NCI-H69 (cell line): ENCODE measurements at places on chromosomes 16 and 17.

- DNase-seq = no peak
Measured at GRCh38 chr17:48856122-48856821, 25.4 kb downstream of the CALCOCO2 start.

DNA sequence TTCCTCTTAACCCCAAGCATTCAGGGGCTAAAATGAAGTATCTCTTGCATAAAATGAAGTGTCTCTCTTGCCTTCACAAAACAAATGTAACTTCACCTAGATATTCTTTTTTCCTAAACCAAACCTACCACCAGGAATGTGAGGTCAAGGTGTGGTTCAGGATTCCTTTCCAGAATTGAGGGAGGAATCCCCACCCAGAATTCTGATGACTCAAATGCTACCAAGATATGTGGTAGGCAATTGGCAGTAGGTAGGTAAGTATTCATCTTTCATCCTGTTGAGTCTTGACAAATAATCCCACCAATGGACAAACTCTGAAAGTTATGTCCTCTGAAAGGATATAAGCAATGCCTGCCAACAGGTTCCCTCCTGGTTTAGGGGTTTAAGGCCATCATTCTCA is 26.2 kb downstream of the TRIM16 start:
- DNase-seq = no peak

GRCh38 chr17:49373115-49373514 is 11.1 kb upstream of the ZNF652 start:
- DNase-seq = no peak

GRCh38 chr16:60727851-60728250 is 1308.4 kb downstream of the CDH8 start:
- DNase-seq = no peak

GRCh38 chr16:85615014-85615851 is 2.1 kb downstream of the GSE1 start:
- peak; percentile 81 for DNase-seq

DNA sequence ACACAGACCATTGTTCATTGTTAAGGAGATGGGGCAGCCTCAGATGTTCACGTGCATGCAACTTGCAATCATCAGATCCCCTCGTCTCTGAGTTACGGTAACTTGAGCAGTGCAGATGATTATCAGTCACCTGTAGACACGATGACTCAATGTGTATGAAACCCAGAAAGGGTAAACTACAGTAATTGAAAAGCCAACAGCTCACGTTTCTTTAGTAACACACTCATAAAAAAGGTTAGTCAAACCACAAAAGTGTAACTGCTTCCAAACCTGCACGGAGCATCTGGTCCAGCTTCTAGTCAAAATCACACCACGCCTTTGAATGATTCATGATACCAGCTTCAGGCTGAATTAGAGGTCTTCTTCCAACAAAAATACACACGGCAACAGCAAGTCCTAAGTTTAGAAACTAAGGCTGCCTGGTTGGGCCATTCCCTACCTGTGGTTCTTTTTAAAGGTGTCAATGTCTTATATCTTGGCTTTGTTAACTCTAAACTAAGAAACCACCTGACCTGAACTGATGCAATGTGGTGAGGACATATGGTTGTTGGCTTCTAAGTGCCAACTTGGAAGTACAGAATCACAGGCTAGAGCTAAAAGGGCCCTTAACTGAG is 32.3 kb downstream of the GRB7 start:
- peak; percentile 91 for DNase-seq

GRCh38 chr16:11799509-11800381 is 2.7 kb upstream of the ZC3H7A start:
- no peak for DNase-seq

DNA sequence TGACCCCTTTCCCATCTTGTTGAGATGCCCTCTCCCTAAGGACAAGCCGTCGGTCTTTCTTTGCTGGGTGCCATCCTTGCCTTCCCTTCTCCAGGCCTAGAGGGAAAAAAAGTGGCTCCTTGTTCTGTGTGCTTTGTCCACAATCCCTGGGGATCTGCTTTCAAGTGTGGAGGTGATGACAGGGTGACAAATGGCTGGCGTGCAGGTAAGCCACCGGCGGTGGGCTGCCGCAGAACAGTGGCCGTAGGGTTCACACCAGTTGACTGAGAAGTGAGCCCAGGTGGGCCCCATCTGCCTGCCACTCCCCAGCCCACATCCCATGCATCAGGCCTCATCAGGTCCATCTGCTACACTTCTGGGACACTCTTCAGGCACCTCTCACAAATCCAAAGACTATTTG is 11.4 kb upstream of the CALB2 start:
- DNase-seq = peak; percentile 12

- no peak for DNase-seq
Measured at GRCh38 chr17:4519361-4519788, 20.7 kb downstream of the SPNS2 start.

GRCh38 chr16:21991621-21992020 is 9.3 kb downstream of the PDZD9 start:
- DNase-seq = no peak

DNA sequence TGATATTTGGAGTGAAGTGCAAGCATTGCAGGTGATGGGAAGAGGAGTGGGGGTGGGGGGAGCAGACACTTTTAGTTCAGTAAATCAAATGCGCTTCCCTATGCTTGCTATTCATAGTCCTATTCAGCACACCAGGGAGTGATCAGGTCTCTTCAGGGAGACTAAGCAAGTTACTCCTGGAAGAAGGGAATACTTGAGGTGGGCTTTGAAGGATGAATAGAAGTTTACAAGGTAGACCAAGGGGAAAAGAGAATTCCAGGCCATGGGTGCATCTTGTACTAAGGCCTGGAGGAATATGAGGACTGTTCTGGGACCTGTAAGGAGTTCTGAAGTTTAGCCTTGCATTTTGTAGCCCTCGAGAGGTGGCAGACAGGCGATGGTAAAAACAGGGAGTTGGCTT is 40.1 kb upstream of the LGALS9 start:
- DNase-seq = no peak

DNA sequence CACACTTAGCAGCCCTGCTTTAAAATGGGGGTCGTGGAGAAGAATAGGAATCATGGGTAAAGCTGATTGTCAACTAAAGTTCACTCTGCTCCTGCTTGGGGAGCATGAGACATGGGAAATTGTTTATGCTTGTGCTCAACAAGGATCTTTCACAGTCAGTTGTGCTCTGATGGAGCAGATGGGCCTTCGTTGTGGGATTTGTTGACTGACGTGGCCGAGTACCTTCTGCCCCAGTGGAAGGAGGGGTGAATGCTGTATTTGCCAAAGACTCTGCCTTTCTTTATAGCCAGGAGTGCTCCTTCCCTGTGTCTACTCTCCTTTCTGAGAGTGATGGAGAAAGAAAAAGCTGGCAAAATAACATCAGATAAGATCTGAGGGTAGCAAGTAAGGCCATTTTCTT is 11.4 kb downstream of the ARSG start:
- peak; percentile 83 for DNase-seq

DNA sequence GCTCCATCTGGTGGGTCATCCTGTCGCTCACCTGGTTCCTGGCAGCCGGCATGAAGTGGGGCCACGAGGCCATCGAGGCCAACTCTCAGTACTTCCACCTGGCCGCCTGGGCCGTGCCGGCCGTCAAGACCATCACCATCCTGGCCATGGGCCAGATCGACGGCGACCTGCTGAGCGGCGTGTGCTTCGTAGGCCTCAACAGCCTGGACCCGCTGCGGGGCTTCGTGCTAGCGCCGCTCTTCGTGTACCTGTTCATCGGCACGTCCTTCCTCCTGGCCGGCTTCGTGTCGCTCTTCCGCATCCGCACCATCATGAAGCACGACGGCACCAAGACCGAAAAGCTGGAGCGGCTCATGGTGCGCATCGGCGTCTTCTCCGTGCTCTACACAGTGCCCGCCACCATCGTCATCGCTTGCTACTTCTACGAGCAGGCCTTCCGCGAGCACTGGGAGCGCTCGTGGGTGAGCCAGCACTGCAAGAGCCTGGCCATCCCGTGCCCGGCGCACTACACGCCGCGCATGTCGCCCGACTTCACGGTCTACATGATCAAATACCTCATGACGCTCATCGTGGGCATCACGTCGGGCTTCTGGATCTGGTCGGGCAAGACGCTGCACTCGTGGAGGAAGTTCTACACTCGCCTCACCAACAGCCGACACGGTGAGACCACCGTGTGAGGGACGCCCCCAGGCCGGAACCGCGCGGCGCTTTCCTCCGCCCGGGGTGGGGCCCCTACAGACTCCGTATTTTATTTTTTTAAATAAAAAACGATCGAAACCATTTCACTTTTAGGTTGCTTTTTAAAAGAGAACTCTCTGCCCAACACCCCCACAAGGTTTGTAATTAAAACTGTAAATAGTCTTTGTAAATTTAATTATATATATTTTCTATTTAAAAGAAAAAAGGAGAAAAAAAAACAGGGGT is 1.7 kb downstream of the FZD2 start:
- no peak for DNase-seq

- DNase-seq = no peak
Measured at GRCh38 chr17:12547831-12548230, 117.9 kb upstream of the MYOCD start.

DNA sequence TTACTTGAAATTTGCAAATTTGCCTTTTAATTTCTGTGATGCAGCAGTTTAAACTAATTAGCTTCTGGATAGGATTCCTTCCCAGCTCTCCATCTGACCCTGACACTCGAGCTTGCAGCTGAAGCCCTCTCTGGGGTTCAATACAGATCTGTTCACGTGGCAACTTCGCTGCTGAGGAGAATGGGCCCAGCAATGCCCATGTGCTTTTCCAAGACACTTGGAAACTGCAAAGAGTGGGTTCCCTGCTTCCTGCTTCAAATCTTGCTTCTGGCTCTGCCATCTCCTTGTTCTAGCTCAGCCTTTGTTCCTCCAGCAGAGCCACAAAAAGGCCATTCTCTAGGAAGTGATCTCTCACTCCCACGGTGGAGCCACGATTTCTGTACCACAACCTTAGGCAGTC is 50.0 kb upstream of the IRX6 start:
- no peak for DNase-seq

GRCh38 chr17:52648995-52649394 is 490.5 kb upstream of the CA10 start:
- DNase-seq = peak; percentile 94

DNA sequence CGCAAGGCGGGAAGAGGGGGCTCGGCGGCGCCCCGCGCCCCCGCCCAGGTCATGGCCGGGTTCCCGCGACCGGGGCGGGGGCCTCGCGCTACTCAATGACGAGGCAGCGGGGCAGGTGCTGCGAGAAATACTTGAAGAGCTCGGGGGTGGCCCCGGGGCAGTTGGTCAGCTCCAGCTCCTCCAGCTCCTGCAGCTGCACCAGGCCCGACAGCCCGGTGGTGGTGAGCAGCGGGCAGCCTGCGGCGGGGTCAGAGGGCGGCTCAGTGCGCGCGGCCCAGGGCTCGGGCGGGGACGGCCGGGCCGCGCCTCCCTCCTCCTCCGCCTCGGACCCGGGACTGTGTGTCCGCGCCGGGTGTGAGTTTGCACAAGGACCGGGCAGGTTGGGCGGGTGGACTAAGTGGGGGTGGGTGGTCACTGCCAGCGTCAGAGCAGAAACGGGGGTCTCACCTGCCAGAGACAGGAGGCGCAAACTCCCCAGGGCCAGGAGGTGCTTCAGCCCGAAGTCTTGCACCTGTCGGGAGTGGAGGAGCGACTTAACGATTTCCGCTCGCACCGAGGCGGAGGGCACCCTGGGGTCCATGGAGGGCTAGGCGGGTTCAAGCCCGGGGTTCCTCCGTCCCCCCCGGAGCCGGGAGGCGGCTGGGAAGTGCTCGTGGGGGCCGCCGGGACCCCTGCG is 4.1 kb upstream of the WDR24 start:
- no peak for DNase-seq

GRCh38 chr16:21083729-21084268 is 66.8 kb downstream of the DNAH3 start:
- DNase-seq = peak; percentile 39

DNA sequence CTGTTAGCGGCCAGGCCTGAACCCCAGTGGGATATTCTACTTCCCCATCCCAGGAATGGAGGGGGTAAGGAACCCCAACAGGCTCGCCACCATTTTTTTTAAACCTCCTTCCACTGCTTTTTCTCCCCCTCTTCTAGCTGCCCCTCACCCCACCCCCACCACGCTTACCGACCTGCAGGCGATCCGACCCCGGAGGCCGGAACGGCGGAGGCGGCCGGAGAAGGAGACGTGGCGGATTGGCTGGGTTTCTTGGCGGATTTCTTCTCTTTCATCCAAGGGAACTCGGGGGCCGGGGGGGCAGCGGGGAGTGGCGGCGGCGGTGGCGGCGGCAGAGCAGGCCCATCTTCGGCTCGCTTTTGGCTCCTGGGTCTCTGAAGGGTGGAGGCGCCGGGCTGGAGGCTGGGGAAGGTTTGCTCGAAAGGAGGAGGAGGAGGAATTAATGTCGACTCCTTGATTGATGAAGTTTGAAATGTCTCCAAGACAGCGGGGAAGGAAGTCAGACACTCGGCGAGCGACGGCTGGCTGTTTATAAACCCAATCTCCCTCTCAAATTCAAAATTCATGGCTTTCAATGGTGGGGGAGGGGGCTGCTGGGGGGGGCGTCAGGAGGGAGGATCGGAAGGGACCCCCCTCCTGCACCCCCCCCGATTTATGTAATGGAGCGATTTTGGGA is 424 bp downstream of the HOXB2 start:
- DNase-seq = peak; percentile 80

DNA sequence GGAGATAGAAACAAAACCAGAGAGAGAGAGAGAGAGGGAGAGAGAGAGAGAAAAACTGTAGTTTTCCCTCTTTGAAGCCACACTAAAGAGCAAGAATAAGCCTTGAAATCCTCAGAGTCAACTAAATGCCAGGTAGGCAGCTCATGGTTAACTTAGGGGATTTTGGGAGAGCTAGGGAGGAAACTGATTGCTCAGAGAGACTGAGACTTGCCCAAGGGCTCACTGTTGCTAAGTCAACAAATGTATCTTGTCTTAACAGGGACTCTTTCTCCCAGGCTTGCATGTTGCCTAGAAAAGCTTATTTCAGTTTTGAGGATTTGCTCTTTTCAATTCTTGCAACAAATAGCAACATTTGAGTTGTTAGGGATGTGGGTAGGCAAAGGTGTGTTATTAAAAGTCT is 4.5 kb upstream of the SLC5A11 start:
- peak; percentile 39 for DNase-seq

- DNase-seq = no peak
Measured at GRCh38 chr17:66178642-66179041, 13.3 kb downstream of the CEP112 start.

DNA sequence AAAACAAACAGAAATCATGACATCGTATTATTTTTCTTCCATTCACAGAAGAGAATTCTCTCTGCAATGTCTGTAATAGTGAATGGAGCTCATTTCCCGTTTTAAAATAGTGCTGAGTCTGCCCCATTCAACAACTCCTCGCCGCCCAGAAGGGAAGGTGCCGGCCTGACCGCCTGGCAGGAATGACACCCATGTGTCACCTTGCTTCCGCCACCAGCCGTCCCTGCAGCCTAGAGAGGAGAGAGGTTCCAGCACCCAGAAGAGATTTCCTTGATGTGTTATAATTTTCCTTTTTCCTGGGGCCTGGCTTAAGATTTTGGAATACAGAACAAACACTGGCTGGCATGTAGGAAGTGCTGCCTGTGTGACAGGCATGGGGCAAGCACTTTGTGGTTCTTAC is 60.0 kb downstream of the MEAK7 start:
- no peak for DNase-seq
